Activated CD8-positive, alpha-beta memory T cell treated with anti-CD3 and anti-CD28 coated beads for 1 hour (primary cell): ENCODE measurements at places on chromosomes 11 and 22.

DNA sequence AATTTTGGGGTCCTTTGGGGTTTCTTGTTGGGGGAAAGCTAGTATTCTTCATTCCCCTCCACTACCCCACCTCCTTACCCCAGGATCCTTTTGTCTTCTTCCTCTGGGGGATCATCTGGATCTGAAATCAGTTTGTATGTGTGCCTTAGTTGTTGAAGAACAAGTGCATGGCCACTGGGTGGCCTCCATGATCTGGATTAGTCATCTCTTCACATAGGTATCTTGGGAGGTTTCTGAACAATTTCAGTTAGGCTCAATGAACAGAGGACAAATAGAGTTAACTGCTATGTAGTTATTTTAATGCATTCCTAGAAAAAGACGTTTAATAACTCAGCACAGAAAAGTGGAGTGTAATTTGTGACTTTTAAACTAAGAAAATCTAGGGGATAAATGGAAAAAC lies 7.1 kb upstream of the VWA5A start:
- DNase-seq, result no peak

GRCh38 chr11:72439455-72439854 lies 5.1 kb upstream of the CLPB start:
- no peak for DNase-seq

- DNase-seq, result no peak
Measured at GRCh38 chr11:1036931-1037330, 413 bp upstream of the MUC6 start.

- DNase-seq, result no peak
Measured at GRCh38 chr11:7892059-7892699, 38.9 kb downstream of the OR10A6 start.

GRCh38 chr11:91639359-91639758 lies 585.3 kb upstream of the FAT3 start:
- DNase-seq, result no peak

DNA sequence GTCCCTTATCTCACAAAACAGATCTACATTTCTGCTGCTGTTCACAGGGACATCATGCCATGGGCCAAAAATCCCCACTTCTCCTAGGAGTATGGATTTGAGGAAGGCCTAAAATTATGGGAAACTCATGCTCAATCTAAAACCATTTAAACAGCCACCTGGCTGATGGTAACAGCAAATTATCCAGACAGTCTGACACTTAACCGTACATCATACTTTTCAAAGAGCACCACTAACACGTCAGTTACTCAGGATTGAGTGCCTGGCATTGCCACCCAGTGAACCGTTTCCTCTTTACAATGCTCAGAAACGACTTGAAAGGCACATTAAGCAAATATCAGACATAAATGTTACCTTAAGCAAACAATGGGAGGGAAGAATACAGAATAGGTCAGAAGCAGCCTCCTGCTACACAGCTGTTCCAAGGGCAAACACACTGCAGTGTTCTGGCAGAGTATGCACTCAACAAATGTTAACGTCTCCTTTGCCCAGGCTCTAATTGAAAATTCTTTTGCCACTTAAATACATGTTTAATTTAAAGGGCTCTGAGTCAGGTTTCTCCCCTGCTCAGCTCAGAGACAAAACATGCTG lies 18.8 kb upstream of the SLC36A4 start:
- no peak for DNase-seq

DNA sequence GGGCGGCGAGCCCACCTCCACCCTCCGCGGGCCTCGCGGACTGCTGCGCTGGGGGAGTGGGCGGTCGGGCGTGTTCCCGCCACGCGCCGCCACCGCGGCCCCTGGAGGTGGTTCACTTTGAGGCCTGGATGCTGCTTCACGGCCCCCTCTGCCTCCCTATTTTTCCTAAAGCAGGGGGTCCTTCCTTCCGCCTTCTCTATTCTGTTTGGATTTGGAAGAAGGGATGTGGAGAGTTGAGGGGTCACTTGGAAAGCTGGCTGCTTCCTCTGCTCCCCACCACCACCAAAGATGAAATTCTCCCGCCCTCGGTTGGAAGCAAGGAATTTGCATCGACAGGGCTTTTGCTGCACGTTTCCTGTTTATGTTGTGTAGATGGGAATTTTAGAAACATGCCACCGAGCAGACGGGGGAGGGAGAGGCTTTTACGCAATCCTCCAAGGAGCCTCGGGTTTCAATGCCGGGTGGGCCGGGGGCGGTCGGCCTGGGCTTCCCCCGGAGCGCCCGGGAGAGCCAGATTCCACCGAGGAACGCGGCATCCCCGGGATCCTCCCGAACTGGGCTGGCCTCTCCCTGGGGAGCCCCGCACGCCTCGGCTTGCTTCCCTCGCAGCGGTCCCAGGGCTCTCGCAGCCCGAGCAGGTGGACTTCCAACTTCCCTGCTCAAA lies 403 bp upstream of the SBF2 start:
- DNase-seq, result no peak

DNA sequence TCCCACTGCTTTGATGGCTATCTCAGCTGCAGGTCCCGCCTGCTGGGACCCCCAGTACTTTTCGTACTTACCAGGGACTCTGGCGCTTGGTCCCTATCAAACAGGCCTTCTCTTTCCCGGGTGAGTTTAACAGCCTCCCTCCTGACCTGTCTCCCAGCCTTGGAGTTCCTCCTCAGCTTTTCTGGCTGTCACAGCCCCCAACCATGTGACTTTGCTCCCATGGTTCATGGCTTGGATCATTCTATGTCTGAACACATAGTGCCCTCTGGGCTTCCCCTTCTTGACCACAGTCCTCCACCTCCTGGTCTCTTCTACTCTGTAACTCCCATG lies 56.9 kb downstream of the PARVA start:
- DNase-seq, result no peak

- peak; percentile 30 for DNase-seq
Measured at GRCh38 chr22:37674951-37675929, at the start of gene LGALS1. Gene LGALS1, plus strand, starts transcription at chr22:37675636. Its CDS starts 67 bp downstream, at chr22:37675703.

DNA sequence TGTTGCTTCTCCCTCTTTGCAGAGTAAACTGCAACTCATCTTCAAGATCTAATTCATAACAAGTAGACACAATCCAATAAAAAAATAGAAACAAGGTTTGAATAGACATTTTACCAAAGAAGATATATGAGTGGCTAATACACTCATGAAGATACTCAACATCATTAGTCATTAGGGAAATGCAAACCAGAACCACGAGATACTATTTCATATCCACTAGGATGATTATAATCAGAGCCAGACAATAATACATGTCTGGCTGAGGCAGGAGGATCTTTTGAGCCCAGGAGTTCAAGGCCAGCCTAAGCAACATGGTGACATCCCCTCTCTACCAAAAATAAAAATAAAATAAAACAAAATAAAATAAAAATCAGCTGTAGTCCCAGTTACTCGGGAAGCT lies 85.0 kb downstream of the ATG16L2 start:
- DNase-seq, result no peak

DNA sequence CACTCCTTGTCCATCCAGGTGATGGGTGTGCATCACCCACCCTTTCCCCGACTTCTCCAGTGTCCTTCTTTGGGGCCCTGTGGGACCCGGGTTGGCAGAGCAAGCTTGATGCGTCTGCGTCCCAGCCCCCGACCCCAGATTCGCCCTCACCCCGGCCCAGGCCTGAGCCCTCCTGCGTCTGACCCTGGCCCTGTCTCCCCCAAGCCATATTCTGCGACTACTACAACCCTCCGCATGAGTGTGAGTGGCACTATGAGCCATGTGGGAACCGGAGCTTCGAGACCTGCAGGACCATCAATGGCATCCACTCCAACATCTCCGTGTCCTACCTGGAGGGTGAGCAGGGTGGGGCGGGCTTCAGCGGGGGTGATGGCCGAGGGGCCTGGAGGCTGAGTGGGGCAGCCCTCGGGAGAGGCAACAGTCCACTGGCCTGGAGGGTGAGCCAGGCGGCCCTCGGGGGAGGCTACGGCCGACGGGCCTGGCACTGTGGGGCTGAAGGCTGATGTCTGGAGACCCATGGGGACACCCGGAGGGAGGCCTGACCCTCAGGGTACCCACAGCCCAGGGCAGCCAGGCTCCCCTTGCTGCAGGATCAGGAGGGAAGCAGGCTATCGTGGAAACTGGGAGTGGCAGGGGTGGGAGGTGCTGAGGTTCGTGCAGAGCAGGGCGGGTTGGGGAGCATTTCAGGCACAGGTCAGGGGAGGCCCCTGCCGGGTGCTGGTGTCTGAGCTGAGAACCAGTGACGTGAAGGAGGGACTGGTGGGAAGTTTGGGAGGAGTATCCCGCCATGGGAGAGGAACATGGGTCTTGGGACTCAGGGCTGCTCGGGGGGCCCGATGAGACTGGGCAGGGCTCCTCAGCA lies 15.3 kb downstream of the MUC2 start:
- no peak for DNase-seq

- DNase-seq, result peak; percentile 24
Measured at GRCh38 chr11:70191495-70192140, 11.5 kb upstream of the FADD start.

- DNase-seq, result no peak
Measured at GRCh38 chr11:69157822-69158231, 2.1 kb downstream of the SMIM38 start.

DNA sequence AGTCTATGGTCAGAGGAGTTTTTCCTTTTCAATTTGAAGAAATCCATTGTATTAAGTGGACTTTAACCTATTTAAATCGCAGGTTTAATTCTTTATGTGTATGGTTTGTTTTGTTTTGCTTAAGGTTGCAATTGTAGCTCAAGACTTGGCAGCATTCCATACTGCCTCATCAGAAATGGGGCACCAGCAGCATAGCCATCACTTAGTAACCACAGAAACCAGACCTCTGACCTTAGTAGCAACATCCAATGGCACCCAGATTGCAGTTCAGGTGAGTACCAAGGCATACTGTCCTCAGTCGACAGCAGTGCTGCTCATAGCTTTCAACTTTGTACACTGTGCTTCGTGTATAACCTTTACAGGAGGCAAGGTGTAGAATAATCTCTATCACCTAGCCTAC lies 48.4 kb upstream of the WEE1 start:
- DNase-seq, result no peak

- no peak for DNase-seq
Measured at GRCh38 chr22:17974087-17974486, 50.3 kb downstream of the MICAL3 start.

DNA sequence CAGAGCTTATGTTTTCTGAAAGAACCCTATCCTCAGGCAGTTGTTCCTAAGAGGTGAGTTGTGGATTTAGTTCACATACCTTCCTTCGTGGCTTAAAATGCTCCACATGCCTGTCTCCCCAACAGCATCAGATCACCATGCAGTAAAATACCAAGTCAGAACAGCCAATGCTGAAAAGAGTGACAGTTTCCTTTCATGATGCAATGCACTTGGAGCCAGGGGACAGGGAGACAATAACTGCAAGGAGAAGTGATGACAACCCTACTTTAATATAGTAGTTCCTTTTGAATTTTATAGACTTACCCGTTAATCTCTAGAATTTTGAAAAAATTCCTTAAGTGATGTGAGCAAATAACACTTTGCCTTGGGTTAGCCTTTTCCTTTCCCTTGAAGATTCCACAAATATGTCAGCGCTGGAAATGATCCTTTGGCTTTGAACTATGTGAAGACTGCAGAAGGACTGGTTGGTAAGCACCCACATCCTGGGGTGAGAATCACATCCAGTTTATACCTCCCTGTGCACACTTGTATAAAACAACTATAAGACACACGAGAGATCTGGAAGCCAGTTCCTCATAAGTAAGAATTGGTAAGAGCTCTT lies 71.2 kb downstream of the PIWIL4 start:
- no peak for DNase-seq

DNA sequence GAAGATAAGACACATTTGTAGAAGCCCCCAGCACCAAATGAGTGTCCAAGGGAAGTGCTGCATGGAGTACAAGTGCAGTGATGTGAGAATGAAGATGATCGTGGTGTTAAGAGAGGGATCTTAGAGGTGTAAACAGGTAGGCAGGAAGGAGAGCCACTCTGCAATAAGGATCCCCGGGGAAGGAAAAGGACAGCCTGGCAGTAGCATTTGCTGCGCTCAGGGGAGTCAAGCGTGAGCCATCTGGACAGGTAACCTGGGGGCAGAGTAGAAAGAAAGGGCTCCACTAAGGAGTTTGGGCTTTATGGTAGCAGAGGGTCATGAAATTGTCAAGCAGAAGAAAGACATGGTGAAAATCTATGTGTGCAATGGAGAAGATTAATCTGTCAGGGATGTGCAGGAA lies 587.2 kb downstream of the BUD13 start:
- no peak for DNase-seq

GRCh38 chr11:107682572-107682971 lies 29.3 kb downstream of the SLN start:
- DNase-seq, result no peak

DNA sequence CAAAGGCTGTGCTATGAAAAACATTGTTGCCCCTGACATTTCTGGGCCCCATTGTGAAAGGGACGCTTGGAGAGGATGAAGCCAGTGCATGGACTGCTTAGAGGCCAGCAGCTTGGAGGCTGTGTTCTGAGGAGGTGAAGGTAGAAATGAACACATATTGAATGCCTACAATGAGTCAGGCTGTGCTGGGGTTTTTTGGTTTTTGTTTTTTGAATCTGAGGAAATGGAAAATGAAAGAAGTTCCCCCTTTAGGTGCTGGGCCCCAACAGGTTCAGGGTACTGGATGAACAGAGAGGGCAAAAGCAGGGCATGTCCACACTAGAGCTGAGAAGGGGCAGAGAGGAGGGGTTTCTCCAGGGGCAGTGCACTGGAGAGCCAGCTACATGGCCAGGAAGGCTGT lies 166.1 kb upstream of the API5 start:
- DNase-seq, result no peak

- no peak for DNase-seq
Measured at GRCh38 chr11:68582416-68583040, 101.8 kb upstream of the GAL start.

GRCh38 chr11:74018331-74019005 lies 9.6 kb upstream of the UCP3 start:
- DNase-seq, result no peak

GRCh38 chr22:33036881-33037280 lies 21.3 kb downstream of the SYN3 start:
- no peak for DNase-seq

GRCh38 chr11:2222451-2222850 lies 47.9 kb downstream of the ASCL2 start:
- no peak for DNase-seq

GRCh38 chr11:76806608-76807205 lies 23.6 kb downstream of the TSKU start:
- no peak for DNase-seq

GRCh38 chr11:109641549-109641948 lies 219.6 kb downstream of the C11orf87 start:
- DNase-seq, result no peak

DNA sequence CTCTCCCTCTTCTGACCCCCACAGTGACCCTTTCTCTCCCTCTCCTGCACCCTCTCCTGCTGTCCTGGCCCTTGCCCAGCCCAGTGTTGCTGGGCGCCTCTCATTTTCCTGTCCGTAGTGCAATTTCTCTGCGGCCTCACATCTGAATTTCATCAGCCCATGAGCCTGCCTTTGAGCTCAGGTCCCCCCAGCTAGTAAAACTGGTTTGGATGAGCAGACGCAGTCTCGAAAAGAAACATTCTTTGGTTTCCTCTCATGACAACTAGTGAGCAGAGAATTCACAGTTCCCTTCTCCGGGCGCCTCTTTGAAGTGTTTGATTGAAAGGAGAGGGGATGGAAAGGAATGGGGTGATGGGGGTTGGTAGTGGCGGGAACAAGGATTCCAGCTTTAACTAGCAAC lies 126.0 kb upstream of the CADM1 start:
- no peak for DNase-seq
